ENCODE measurements at places on chromosomes 2 and 18.

- no peak for DNase-seq
These were observed 369.8 kb upstream of the SOX11 start for GRCh38 chr2:5322396-5322795.

DNA sequence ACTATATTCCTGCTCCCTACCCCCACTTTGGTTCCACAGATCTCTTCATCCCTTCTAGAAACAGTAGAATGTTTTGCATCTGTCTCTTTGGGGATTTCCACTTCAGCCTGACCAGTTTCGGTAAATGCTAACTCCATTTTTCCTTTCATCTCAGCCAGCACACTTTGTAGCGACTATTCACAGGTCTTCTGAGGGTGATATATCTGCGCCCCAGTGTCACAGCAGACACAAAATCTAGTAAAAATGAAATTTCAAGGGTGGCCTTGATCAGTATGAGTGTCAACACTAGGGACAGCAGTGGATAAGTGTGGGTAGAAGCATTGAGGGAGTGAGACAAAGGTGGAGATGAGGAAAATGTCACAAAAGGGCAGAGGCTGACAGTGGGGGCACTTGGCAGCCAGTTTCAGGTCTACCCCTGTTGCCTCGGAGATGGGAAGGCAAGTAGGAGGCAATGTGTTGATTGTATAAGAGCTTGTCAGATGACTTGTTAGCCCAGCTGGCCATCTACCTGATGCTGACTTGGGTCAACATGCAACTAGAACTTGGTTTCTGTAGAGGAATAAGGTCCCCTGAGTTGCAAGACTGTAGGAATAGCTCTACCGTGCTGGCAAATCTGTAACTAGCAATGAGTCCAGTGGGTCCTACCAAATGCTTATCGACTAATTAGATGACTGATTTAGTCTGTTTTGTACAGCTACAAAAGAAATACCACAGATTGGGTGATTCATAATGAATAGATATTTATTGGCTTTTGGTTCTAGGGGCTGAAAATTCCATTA, 60.7 kb downstream of the CXCR4 start:
- DNase-seq, result no peak

- DNase-seq, result no peak
These were observed 60.3 kb upstream of the GPR45 start for GRCh38 chr2:105181282-105181681.

DNA sequence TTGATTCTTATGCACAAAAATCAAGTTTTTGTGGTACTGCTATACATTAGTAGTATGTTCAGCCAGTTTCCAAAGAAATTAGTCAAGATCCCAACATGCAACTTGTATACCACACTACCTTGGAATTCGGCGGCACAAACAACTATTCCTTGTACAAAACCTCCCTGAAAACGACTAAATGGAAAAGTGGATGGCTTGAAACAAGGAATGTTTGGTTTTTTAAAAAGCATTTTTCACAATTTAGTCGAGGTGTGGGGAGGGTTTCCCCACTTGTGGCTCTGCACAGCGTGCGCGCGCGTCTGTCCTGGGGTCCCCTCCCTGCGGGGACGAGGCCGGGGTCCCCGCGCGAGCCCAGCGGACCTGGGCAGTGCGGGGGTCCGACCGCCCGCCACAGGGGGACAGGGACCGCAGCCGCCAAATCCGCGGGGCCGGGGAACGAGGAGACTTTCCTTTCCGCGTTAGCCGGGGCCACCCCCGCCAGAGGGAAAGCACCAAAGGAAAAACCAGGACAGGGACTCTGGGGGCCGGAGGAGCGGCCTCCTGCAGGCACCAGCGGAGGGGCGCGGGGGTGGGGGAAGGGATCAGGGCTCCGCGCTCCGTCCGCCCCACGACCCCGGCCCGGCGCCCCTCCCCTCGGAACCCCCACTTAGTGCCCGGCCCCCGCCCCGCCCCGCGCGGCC, 534 bp upstream of the SOCS6 start:
- DNase-seq, result peak; percentile 68

- DNase-seq, result no peak
These were observed 18.6 kb upstream of the PKDCC start for GRCh38 chr2:42029171-42029570.

DNA sequence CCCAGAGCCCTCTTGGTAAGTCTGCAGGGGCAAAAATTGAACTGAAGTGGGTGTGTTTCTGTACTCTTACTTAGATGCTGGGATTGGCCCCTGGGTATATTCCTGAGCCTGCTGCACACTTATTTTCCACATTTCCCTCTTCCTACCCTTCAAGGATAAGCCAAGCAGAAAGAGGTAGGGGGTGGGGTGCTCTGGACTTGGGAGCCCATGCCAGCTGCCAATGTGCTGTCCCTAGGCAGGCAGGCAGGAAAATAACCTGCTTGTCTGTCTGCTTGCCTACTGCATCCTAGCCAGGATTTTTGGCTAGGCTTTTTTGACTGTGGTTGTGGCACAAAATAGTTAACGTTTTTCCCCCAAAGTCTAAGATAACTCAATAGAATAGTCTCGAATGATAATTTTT, 234.3 kb downstream of the ALK start:
- peak; percentile 7 for DNase-seq
